ENCODE measurements at places on chromosomes 3 and 15. TPM values are rescaled to one million over a fixed set of nuclear protein-coding genes. Genes with fewer than 3 reads are reported as not detected.

CCRL2 gene
- total RNA-seq, result 1.3 TPM

ALS2CL gene
- total RNA-seq, result 4.3 TPM

PLCH1 gene
- 0.12 TPM for total RNA-seq

KLHL40 gene
- not detected for total RNA-seq

PLA2G4D gene
- not detected for total RNA-seq

NDUFAF3 gene
- 106 TPM for total RNA-seq

HTD2 gene
- 7.6 TPM for total RNA-seq

FILIP1L gene
- 0.17 TPM for total RNA-seq

ERC2 gene
- not detected for total RNA-seq

CMTM7 gene
- total RNA-seq, result 47.1 TPM

CD96 gene
- 37.9 TPM for total RNA-seq

GLCE gene
- total RNA-seq, result 4.4 TPM

TGM4 gene
- not detected for total RNA-seq

MYO1E gene
- total RNA-seq, result 5.1 TPM

MAP3K13 gene
- total RNA-seq, result 10.6 TPM

MYZAP gene
- total RNA-seq, result 0.63 TPM

FHIT gene
- total RNA-seq, result 8.7 TPM

IL20RB gene
- 0.97 TPM for total RNA-seq

GP9 gene
- total RNA-seq, result not detected

HYAL1 gene
- not detected for total RNA-seq

ARHGEF3 gene
- 28.0 TPM for total RNA-seq

PXK gene
- 45.4 TPM for total RNA-seq

DYNLT2B gene
- total RNA-seq, result 17.1 TPM

NR2F2 gene
- not detected for total RNA-seq

IL17RD gene
- 0.14 TPM for total RNA-seq

H1-8 gene
- not detected for total RNA-seq

C3orf85 gene
- not detected for total RNA-seq

ATP8B4 gene
- 2.7 TPM for total RNA-seq

UROC1 gene
- not detected for total RNA-seq

HACD3 gene
- 26.1 TPM for total RNA-seq

DNAJB8 gene
- not detected for total RNA-seq

ZNF385D gene
- total RNA-seq, result not detected

MYRIP gene
- total RNA-seq, result not detected

SERF2 gene
- 817 TPM for total RNA-seq

HGD gene
- not detected for total RNA-seq

APEH gene
- total RNA-seq, result 141 TPM

SCAMP5 gene
- total RNA-seq, result 0.19 TPM

ZNF662 gene
- total RNA-seq, result 0.39 TPM

JAGN1 gene
- 27.8 TPM for total RNA-seq

KLF15 gene
- total RNA-seq, result 0.40 TPM

FETUB gene
- total RNA-seq, result not detected

ALDH1A3 gene
- total RNA-seq, result not detected

CPN2 gene
- total RNA-seq, result not detected

EPHB3 gene
- not detected for total RNA-seq

A4GNT gene
- total RNA-seq, result not detected

CP gene
- total RNA-seq, result not detected

KNG1 gene
- total RNA-seq, result not detected

NDUFB4 gene
- 143 TPM for total RNA-seq

RPL22L1 gene
- 382 TPM for total RNA-seq

ISL2 gene
- total RNA-seq, result 0.19 TPM

SERPINI1 gene
- 3.0 TPM for total RNA-seq

LPP gene
- 41.0 TPM for total RNA-seq

All from activated CD4-positive, alpha-beta memory T cell treated with anti-CD3 and anti-CD28 coated beads for 36 hours (primary cell).